H54 (cell line): ENCODE measurements at places on chromosomes 4 and X.

GRCh38 chr4:86132468-86132867 lies 227.4 kb downstream of the MAPK10 start:
- DNase-seq = no peak

GRCh38 chrX:100687546-100687945 lies 43.5 kb downstream of the SRPX2 start:
- no peak for DNase-seq

DNA sequence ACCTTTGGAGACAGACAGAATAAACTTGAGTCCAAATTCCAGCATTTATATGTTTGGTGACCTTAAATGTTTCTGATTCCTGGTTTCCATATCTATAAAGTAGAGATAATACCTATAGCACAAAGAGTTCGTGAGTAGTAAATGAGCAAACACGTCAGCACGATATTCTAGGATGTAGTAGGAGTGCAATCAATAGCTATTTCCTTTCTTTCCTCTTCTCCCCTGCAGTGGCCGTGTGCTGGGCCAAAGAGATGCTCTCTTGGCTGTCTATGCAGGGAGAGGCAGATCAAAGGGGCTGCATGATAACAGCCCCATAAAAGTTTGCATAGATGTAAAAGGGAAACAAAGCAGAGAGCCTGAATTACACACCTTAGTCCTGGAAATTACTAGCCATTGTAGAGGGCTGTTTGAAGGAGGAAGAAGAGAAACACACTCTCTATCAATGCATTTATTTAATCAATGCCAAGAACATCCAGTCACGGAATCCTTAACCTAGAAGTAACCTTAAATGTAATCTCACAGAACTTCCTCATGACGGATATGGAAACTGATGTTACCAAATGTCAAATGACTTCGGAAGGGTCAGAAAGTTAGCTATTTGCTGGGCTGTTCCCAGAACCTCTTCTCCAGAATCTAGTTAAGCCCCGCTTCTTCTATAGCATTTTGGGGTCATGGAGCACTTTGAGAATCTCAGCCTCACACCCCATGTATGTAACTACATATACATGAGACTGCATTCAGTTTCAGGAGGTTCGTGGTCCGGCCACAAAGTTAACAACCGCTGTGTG lies 35.5 kb upstream of the PLAC8 start:
- no peak for DNase-seq

DNA sequence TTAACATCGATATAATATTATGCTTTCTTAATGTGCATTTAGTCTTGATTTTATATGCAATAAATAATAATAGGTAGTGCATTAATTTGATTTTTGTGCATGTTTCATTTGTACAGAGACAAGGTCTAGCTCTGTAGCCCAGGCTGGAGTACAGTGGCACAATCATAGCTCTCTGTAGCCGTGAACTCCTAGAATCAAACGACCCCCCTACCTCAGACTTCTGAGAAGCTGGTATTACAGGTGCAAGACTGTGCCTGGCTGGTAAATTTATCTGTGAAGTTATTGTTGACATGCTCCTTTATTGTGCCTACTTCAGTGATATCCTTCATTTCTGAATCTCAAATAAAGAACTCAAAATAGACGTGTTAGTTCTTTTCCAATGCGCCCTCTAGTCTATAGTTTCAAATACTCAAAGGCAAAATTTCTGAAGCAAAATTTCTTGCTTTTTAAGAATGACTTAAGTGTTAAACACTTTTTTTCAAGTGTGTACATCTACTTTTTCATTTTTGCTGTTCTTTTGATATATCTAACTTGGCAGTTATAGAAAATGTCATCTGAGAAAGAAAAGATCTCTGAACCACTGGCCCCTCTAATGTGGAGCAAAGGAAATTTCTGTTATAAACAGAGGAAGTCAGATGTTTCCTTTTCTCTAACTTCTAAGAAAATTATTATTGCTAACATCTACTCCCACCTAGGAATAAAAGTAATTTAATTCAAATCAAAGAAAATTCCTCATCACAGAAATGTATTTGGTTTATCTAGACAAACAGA lies 28.3 kb upstream of the GUCY1A1 start:
- no peak for DNase-seq

DNA sequence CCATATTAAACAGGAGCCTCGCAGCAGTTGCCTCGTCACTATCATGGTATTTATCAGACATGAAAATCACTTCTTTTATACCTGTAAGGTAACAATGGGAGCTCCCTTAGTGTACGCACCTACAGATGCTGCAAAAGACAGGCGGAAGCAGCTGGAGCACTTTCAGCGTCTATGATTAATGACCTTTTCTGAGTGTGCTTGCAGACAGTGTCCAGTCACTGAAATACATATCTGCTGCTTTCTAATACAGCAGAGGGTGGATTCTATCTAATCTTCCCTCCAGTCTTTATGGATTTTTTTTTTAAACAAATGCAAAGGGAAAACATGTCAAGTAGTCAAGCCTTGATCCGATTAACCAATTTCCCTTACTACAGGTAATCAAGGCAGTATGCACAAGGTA lies 24.1 kb downstream of the DCTD start:
- no peak for DNase-seq

GRCh38 chr4:122005064-122005755 lies 53.4 kb upstream of the TRPC3 start:
- DNase-seq = no peak
